Activated naive CD4-positive, alpha-beta T cell treated with anti-CD3 and anti-CD28 coated beads for 36 hours (primary cell): ENCODE measurements at places on chromosomes 5 and 9.

GRCh38 chr9:76644171-76644570 is 120.1 kb upstream of the PCA3 start:
- DNase-seq = no peak

DNA sequence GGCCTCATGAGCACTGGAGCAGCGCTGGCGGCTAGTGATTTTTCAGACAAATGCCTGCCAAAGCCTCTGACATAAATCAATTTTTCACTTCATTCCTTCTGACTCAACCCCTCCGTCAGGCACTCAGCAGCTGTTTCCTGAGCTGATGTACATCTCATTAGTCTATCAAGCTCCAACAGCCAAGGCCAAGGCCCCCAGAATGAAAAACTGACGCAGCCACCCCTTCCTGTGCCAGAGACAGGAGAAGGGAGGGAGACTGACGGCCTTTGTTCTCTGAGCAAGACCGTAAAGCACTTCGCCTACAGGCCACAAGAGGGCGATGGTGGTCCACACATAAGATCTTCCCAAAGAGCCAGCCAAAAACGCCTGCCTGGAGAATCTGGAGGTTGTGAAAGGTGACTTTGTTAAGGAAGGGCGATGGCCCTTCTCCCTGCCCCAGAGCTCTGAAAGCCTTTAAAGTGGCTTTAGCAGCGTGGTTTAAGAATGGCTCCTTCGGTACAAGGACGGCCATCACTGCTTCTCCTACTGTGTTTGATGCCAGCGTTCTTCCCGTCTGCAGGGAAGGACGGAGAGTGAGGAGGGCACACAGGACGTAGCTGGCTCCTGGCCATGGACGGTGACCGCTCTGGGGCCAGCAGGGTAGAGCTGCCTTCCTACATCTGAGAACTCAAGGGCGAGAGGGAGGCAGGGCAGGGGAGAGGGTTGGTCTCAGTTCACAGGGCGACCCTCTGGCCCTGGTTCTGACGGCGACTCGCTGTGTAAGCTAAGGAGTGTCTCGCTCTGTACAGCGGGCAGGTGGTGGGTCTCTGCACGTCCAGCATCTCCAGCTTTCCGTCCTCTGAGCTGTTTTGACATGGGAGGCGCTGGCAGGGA is 37.0 kb downstream of the ALG2 start:
- peak; percentile 87 for DNase-seq

DNA sequence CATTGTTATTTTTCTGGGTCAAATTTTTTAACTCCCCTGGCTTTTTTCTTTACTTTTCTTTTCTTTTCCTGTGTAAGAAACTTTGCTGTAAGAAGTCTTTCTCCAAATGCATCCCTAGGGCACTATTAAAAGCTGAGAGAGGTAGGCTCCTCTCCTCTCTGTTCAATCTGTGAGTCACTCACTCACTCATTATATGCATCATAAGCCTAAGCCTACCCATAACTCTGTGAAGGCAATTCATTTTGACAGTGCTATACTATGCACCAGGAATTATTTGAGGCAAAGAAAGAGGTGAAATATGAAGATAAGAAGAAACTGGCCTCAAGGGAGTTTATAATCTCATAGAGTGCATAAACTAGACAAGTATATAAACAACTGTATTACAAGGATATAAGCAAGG is 67.9 kb upstream of the PRR16 start:
- no peak for DNase-seq

DNA sequence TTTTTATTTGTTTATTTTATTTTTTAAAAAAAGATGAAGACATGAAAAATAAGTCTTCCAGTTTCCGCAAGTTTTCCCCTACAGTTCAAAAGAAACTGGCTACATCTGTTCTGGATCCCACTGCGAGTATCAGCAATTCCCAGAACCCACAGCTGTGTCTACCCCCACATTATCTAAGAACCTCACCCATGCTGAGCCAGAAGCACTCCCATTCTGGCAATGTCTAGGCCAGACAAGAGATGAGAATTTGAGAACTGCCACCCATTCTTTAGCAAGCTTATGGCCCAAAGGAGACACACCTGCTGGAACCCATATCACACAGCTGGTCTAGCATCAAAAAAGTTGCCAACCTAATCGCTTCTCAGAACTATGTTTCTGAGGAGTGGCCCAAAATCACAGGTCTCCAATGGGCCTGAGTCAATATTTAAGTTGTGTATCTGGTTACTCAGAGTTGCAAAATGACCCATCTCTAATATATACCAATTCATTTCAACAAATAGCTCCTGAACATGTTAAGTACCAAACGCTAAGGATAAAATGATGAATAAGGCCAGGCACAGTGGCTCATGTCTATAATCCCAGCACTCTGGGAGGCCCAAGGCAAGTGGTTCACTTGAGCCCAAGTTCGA is 27.1 kb downstream of the MTMR12 start:
- DNase-seq = no peak

GRCh38 chr5:1971944-1972343 is 89.2 kb upstream of the IRX4 start:
- DNase-seq = no peak

DNA sequence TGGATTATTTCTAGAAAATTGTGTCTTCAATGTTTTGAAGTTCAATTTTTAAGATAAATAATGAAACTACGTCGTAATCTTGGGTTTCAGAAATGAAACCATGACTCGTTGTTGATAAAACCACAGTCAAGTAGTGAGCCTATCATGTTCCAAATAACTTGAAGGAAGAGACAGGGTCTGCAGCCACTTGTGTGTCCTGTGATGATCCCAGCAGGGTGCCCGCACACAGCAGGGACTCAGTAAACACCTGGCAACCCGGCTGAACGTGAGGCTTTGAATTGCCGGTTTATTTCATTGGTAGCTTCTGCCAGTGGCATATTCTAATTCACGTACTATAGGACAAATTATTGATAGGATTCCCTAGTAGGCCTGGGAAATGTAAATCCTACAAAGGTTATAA is 679.6 kb downstream of the IRX1 start:
- DNase-seq = no peak

- DNase-seq = peak; percentile 65
Measured at GRCh38 chr9:120905315-120906164, 21.1 kb downstream of the TRAF1 start.

DNA sequence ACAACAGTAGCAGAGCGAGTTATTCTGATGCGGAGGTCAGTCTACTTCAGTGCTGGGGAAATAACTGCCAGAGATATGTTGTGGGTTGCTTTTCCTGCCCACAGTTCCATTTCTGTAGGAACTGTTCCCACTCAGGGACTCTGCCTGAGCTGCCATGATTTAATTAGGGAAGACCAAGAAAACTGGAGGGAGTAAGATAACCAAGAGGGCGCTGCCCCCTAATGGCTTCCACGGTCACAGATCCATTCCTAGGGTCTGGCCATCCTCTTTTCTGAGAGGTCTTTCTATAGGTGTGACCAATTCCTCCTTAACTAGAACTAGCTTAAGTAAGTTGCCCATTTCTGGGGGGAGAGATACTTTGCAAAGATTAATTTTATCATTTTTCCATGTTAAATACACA is 125.9 kb downstream of the APBA1 start:
- DNase-seq = peak; percentile 5

- DNase-seq = no peak
Measured at GRCh38 chr9:73074176-73074708, 77.4 kb upstream of the ANXA1 start.

DNA sequence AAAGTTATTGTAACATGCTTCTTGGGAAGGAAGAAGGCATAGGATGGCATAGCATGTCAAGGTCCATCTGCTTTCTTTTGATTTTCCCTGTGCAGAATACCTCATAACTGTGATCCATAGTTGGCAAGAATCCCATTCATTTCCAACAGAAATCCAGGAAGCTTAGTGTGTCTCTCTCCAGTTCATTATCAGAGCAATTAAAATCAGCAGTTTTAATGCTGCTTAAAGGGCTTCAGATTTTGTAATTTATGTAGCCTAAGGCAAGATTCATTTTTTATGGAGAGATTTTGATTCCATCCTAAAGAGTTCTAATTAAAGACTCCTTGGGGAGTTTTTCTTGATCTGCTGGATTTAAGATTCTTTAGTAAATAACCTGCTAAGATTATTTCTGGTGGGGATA is 560.1 kb downstream of the PDE4D start:
- no peak for DNase-seq

DNA sequence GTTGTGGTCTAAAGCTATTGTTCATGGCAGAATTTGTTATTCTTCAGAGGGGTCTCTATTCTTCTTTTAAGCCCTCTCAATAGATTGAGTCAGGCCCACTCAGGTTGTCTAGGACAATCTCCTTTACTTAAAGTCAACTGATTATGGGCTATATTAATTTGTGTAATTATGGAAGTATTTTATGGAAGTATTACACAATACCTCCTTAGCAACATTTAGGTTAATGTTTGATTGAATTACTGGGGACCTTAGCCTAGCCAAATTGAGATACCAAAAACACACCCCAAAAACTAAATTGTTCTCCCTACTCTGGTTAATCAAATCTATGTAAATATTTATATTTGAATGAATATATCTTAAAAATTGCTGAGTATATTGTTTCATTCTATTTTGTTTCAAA is 347.1 kb upstream of the GRIN3A start:
- no peak for DNase-seq

DNA sequence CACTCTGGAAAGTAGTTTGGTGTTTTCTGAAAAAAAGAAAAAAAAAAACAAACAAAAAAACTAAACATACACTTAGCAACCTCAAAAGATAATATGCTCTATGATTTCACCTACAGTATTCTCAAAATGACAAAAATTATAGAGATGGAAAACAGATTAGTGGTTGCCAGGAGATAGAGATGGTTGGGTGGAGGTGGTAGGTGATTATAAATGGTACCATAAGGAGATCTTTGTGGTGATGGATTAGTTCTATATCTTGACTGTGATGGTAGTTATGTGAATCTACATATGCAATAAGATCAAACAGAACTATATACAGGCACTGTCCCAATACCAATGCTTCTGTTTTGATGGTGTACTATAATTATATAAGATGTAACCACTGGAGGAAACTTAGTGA is 32.0 kb downstream of the PTBP3 start:
- no peak for DNase-seq
